Chondrocyte (in vitro differentiated cells): ENCODE measurements at places on chromosomes 3 and 15.

DNA sequence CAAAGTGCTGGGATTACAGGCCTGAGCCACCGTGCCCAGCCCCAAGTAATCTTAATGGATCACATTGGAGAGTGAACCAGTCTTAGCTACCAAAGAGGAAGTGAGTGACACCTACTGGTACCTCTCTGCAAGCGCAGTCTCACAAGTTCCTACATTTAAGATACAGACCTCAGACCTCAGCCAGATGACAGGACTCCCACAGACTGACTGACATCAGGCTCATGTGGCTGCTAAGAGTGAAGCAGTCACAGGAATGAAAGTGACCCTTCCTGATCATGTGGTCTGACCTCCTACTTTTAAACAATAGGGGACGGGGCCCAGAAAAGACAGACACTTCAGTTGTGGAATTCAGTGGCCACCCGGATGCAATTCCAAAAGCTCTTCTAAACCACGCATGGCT is 36.3 kb upstream of the GNB5 start:
- DNase-seq = no peak
- no peaks in the 10 kb centered on the region for H3K27me3 ChIP-seq
- H3K27ac ChIP-seq = no peak overlapping the region
- H3K36me3 ChIP-seq = no peaks in the 10 kb centered on the region
- peaks cover 8% of the 10 kb centered on the region for H3K4me1 ChIP-seq

DNA sequence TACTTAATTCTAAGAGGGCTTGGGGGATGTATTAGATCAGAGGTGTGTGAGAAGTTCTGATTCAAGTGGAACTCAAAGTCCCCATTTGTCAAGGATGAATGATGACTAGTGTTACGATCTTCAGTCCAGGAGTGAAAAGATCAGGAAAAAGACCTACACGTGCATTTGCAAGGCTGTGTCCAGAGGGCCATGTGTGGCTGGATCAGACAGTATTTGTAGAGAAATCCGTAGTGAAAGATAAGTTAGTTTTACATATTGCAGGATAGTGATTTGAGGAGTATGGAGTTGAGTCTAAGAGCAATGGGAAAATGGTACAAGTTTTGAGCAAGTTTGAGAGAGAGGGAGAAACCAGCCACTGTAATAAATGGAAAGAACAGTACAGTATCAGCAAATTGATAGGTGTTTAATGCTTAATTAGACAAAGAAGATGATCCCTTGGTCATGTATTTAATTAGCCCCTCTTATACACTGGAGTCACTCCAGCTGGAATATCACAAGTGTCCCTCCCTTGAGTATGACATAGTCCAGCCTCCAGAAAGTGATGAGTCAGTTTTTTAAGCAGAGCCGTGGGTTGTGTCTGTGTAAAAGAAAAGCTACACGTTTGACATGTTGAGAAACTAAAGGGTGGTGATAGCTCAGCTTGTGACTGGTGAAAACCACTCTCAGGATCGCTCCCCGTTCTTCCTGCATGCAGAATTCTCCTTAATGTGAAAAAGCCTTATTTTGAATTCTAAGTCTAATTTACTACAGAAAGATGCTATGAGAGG is 348.8 kb downstream of the ROBO1 start:
- H3K4me3 ChIP-seq = no peak overlapping the region
- H3K27me3 ChIP-seq = no peaks in the 10 kb centered on the region
- no peaks in the 10 kb centered on the region for H3K36me3 ChIP-seq
- DNase-seq = no peak

GRCh38 chr15:71761649-71762048 is 48.7 kb upstream of the NR2E3 start:
- H3K4me3 ChIP-seq = no peak overlapping the region
- H3K27ac ChIP-seq = no peak overlapping the region
- H3K27me3 ChIP-seq = no peaks in the 10 kb centered on the region

GRCh38 chr15:95494971-95495541 is 835.4 kb upstream of the NR2F2 start:
- H3K4me3 ChIP-seq = no peak overlapping the region
- H3K27ac ChIP-seq = no peak overlapping the region
- no peak for DNase-seq
- peaks cover 6% of the 10 kb centered on the region for H3K4me1 ChIP-seq
- H3K27me3 ChIP-seq = no peaks in the 10 kb centered on the region
- H3K36me3 ChIP-seq = no peaks in the 10 kb centered on the region

- peaks cover 29% of the 10 kb centered on the region for H3K36me3 ChIP-seq
- no peaks in the 10 kb centered on the region for H3K27me3 ChIP-seq
- no peak for DNase-seq
- H3K27ac ChIP-seq = no peak overlapping the region
- H3K4me1 ChIP-seq = peaks cover 48% of the 10 kb centered on the region
Measured at GRCh38 chr15:89332446-89332845, 2.2 kb downstream of the POLG start.
